ENCODE measurements at places on chromosomes 6 and 20. TPM values are rescaled to one million over a fixed set of nuclear protein-coding genes. Genes with fewer than 3 reads are reported as not detected.

DNA sequence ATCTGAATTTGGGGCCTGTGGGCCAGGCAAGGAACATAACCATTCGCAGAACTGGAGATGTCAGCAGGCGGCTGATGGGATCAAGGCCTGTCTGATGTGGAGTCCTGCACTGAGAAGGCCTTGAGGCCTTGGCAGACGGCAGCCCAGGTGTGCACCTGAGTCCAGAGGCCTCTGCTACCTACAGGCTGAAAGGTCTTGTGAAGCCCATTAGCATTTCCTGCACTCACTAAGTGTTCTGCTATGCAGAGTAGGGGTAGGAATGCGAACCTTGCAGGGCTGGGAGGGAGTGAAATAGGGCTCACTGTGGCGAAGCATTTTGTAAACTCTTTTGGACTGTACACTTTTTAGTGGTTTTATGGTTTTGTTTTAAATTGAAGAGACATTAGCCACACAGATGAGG is 48.3 kb upstream of the RNF24 start:
- peak; percentile 49 for DNase-seq

DNA sequence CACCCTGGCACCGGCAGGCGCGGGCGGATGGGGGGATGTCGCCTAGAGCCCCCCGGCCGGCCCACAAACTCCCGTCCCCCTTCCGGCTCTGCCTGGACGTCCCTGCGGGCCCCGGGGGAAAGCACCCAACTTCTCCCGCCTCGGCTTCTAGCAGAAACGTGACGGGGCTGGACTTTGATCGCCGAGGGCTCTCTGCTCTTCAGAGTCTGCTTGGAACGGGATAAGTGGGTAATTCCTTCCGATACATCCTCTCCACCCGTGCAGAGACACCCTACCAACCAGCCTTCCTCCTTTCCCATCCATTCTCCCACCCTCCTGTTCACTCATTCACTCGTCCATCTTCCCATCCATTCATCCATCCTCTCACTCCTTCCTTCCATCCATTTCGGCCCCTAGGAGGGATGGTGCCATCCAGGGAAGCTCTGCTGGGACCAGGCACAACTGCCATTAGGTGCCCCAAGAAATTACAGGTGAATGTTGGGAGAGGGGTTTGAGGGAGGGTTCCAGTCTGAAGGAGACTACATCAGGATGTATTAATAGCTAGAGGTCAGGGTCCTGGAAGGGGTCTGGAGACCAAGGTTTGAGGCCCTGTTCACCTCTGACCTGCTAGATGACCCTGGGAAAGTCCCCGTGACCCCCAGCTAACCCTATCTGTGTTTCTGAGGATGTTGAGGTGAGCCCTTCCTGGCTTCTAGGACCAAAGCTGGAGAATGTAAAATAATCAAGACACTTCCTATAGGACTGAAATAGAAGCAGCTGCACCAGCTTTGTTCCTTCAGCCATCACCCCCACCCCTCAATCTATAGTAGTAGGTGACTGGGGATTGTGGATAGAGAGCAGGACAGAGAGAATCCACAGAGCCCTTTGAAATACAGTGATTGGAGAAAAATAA is 538 bp downstream of the TTLL9 start:
- DNase-seq = no peak

TRMT11 gene
- total RNA-seq = 43.4 TPM

FNDC1 gene
- total RNA-seq = not detected

- DNase-seq = peak; percentile 97
Observed at GRCh38 chr20:51487565-51488268, 54.8 kb downstream of the NFATC2 start.

DNA sequence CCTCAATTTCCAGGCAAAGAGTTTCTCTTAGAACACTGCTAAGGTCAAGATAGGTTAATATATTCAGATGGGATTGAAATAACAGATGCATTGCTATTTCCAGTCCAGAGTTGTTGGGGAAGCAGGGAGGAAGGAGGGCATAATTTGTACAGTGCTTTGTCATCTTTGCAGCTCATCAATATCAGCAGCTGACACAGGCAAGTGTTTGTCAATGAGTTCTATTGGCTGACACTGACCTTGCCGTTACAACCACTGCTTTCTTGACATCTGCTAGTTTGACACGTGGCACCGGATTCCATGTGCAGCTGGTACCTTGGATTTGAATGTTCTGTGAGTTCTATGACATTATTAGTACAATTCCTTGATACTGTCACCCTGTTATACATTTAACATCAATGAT is 28.0 kb upstream of the MLIP start:
- DNase-seq = no peak

All from M059J (cell line).